ENCODE measurements at places on chromosomes 16 and 17.

- DNase-seq: no peak
Measured at GRCh38 chr16:78574571-78574970, 475.1 kb downstream of the WWOX start.

- DNase-seq: no peak
Measured at GRCh38 chr17:32161506-32162365, 19.4 kb downstream of the RHOT1 start.

DNA sequence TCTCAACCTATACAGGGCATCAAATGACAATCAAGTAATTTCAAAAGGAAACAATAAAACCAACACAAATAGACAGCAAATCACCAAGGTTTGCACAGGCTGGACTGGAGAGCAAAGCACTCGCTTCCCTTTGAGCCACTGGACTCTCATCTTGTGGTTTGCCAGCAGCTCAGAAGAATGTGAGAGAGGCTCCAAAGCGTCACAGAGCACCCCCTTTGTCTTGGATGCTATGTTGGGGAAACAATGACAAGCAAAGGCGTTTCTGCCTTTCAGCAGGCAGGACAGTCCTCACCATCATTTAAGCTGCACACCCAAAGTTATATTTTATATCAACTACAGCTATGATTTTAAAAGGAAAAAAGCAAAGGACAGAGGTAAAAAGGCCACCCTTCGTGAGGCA, 13.2 kb downstream of the SLC6A4 start:
- no peak for DNase-seq

DNA sequence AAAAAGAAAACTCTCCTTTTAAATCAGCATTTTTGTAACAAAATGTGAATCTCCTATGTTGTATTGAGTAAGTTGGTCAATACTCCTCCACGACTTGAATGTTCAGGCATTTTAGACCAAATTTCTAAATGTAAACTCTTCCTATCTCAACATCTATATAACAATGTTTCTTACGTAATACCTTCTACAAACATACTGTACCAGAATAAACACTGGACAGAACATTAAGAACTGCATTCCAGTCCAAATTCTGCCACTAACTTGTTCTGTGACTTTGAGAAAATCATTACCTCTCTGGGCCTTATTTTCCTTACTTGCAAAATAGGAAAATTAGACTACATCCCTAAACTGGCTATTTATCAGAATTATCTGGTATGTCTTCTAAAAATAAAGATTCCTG, 40.1 kb downstream of the AKAP10 start:
- no peak for DNase-seq

DNA sequence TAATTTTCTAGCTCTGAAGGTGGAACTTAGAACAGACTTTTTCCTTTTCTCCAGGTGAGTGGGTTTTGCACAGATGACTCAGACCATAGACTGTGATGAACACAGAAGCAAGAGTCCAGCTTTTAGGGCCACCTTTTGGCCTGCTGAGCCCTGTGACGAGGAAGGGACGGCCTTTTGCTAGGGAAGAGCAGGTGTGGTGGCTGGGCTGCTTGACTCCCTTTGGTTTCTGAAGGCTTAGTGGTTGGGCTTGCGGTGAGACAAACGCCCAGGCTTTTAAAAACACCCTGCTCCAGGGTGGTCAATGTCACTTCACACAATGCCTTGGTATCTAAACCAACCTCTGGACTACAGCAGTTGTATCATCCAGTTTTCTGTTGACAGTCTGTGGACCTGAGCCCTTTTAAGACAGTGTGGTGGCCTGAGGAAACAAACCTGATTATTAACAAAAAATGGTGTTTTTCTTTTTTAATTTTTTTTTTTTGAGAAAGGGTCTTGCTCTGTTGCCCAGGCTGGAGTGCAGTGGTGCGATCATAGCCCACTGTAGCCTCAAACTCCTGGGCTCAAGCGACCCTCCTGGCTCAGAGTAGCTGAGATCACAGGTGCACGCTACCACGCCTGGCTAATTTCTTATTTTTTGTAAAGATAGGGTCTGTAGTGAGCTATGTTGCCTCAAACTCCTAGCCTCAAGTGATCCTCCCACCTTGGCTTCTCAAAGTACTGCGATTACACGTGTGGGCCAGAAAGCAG, 134.0 kb downstream of the SNX29 start:
- no peak for DNase-seq

DNA sequence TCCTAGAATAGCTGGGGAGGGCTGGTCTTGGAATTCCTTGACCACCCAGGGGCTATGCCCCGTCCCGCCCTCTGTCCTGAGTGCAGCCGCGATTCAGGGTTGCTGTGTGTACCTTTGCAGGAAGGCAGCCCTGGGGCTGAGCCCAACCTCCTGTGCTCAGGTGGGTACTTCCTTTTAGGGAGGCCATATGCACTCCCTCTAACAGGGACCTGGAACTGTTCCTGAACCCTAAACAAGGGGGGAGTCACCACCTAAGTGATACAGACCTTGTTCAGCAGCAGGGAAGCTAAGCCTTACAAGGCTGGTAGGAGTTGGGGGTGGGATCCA, 24.6 kb downstream of the LLGL2 start:
- DNase-seq: no peak

- DNase-seq: no peak
Measured at GRCh38 chr16:4680673-4681470, 12.5 kb upstream of the NUDT16L1 start.

- DNase-seq: no peak
Measured at GRCh38 chr17:58204796-58205195, 12.3 kb downstream of the EPX start.

GRCh38 chr16:74844041-74844980, 69.7 kb upstream of the FA2H start:
- DNase-seq: no peak

DNA sequence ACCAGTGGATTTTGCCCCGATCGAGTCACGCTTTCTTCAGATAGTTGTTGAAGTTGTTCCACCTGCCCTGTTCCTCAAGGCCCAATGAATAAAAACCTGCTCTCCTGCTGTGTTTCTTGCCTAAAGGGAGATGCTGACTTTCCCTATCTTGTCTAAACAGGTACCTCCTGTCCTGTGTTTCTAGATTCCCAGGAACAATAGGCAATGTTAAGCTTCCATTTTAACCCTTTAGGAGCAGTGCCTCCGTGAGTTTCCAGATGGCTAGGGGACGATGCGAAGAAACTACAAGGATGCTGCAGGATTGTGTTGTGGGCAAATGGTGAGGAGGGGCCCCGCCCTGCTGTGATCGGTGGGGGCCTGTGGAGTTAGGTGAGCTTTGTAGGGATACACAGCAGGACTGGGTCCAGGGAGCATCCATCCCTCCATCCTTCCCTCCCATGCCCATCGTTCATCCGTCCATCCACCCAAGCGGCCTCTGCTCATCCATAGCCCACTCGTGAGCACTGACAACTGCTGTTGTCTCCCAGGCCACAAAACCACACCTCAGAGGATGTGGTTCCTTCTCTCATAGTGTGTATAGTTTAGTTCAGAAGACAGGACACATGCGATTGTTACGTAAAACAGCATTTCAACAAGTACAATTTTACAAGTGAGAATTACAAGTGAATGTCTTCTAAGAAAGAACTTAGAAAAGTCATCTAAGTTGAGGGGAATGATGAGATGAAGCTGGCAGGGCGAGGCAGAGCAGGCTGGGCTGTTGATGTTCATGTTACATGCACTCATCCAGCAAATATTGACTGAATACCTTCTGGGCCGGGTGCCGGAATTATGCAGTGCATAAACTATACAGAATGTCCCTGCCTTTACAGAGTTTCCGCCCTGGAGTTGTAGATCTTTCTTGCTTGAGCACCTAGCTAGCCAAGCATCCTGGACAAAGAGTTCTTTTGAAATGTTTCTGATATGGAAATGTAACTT, 5.2 kb downstream of the ARSG start:
- DNase-seq: no peak

DNA sequence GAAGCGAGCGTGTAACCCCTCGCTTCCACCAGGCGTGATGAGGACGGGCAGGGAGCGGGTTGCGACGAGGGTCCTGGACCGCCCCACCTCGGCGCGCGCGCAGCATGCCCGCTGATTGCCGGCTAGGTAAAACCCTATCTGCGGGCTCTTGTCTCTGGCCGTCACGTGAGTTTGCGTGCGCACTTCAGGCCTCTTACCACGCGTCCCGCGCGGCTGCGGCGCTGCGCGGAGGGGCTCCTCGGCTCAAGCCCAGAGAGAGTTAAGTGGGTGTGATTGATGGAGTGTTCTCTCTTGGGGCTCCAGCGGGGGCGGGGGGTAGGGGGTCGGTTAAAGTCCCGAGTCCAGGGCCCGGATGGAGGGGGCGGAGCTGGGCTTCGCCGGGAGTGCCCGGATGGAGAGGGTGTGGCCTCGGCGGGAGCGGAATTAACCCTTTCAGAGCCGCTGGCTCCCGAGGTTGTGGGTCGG, 7.9 kb downstream of the KDM6B start:
- DNase-seq: peak; percentile 60

- DNase-seq: no peak
Measured at GRCh38 chr17:77098884-77099545, 41.8 kb upstream of the SEC14L1 start.

GRCh38 chr16:426115-426905, 861 bp downstream of the RAB11FIP3 start:
- DNase-seq: no peak

DNA sequence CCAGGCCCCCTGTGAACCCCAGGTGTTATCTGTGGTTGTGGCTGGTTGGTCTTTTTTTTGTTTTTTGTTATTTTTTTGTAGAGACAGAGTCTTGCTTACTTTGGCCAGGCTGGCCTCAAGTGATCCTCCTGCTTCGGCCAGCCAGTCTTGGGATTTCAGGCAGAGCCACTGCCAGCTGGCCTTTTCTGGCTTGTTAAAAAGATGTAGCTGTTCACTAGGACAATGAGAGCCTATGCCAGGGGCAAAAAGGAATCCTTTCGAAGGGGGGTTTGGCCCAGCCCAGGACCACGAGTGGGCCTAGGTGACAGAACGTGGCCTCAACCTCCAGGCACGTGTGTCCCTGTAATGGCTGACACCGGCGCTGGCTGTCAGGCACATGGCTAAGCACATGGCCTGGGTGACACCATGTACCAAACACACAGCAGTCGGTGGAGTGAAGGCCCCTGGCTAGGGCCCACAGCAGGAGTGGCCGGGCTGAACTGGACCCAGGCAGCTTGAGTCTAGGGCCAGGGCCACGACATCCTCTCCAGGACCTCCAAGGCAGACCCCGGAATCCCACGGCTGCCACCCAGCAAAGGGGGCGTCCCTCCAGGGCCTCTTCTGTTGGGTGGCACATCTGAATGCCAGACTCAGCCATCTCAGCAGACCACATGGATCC, 6.9 kb upstream of the SLC38A8 start:
- no peak for DNase-seq

Measured in GDM1 (cell line).